Endothelial cell of coronary artery (primary cell): ENCODE measurements at places on chromosomes 11 and 22. TPM values are rescaled to one million over a fixed set of nuclear protein-coding genes. Genes with fewer than 3 reads are reported as not detected.

RIMBP3C gene
- under 0.01 and 0.09 TPM in 2 replicates for total RNA-seq

MYRF gene
- 0.27 and 4.0 TPM in 2 replicates for total RNA-seq

MALAT1 gene
- total RNA-seq, result 3,896 and 9,461 TPM in 2 replicates

GGT1 gene
- 0.66 and 0.90 TPM in 2 replicates for total RNA-seq

KIAA0930 gene
- 40.4 and 43.2 TPM in 2 replicates for total RNA-seq

OR5B21 gene
- not detected in 2 replicates for total RNA-seq
